CD4-positive, alpha-beta T cell (primary cell): ENCODE measurements at places on chromosomes 1 and 21.

DNA sequence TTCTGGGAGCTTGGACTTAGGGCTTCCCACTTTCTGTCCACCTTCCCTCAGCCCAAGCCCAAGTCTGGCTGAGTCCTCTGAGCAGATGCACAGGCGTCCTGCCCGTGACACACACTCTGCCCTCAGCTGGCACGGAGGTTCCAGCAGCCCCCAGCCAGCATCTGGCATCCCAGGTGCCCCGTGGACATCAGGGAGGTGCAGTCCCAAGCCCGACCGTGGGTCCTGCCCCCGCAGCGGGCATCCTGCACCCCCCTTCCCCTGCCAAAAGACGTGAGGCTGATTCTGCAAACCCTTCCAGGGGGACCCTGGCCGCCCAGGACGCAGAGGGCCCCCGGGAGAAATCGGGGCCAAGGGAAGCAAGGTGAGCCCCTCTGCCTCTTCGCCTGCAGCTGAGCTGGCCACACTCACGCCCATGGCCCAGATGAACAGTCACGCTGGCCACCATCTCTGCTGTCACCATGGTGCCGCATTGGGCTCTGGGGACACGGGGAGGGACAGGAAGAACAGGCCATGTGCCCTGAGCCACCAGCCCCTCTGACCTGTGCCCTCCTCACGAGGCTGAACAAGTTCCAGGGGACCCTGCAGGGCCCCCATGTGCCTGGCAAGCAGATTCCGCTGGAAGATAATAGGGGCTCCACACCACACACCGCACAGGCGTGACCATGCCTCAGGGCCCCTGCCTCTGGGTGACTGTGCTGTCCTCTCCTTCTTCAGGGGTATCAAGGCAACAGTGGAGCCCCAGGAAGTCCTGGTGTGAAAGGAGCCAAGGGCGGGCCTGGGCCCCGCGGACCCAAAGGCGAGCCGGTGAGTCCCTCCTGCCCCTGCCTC lies 20.6 kb downstream of the COL6A2 start:
- DNase-seq = no peak

DNA sequence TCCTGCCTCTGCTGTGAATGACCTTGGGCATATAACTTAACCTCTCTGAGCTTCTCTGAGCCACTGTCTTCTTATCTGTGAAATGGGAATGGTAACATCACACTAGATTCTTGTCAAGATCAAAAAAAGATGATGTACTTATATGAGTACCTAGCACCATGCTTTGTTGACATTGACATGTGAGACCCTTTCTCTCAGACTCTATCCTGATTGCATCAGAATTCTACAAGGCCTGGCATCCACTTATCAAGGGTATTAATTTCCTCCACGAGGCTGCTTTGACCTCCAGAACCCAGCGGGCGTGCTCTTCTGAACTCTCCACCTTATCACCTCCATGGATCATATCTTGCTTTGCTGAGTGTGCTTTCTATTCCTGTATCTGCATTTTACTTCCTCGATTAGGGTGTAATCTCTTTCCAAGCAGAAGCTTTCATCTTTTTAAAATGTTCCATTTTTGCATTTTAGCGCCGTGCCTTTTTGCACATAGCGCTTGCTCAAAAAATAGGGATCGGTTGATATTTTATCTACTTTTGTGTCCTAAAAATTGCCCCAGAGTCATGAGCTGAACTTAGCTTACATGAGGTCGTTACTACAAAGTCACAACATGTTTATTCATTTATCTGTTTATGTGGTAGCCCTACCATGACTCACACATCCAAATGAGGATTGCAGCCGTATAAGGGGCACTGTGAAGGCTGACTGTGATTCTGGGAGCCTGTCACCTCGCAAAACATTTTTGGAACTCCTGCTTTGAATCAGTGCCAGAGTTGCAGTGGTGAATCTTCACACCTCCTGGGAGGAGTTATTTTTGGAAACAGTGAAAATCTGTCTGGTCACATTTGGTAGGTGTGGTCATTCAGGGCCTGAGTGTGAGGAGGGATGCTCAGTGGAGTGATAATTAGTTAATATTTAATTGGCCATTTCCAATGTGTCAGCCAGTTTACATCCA lies 63.2 kb downstream of the IER5 start:
- no peak for DNase-seq

GRCh38 chr1:239574112-239574511 lies 187.7 kb downstream of the CHRM3 start:
- no peak for DNase-seq

DNA sequence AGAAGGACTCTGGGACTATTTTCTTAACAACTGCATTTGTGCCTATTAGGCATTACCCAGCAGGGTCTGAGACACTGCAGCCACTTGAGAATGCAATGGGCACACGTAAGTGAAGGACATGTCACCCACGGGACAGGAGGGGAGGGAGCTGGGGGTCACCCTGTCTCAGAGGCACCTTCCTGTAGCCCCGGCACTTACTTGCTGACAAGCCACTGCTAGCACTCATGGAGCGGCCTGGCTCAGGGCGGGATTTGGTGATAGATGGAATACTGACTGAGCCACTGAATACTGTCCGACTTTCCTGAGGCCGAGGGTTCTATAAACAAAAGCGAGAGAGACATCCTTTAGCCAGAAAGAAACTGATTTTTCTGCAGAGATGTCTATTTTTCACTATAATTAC lies 64.7 kb downstream of the COQ8A start:
- DNase-seq = no peak

- no peak for DNase-seq
These were observed 1.9 kb upstream of the ID3 start for GRCh38 chr1:23561076-23561812.

- no peak for DNase-seq
These were observed 245.3 kb downstream of the PLPP3 start for GRCh38 chr1:56334047-56334446.

GRCh38 chr1:88421997-88422396 lies 262.1 kb upstream of the PKN2 start:
- DNase-seq = no peak

DNA sequence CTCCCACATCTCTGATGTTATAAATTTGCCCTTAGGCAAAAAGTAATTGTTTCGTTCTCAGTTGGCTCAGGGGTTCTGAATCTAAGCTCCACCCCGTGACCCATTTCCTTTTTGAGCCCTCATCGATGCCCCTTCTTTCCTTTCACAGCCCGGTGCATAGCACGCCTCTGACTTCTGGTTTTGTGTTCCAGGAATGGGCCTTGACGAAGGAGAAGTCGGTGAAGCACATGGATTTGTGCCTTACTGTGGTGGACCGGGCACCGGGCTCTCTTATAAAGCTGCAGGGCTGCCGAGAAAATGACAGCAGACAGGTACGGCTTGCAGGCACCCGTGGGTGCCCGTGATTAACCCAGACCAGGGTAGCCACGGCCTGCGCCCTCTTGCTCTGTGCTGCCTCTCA lies 151.9 kb downstream of the PGBD5 start:
- no peak for DNase-seq

GRCh38 chr1:94228640-94229375 lies 8.6 kb downstream of the ARHGAP29 start:
- no peak for DNase-seq

DNA sequence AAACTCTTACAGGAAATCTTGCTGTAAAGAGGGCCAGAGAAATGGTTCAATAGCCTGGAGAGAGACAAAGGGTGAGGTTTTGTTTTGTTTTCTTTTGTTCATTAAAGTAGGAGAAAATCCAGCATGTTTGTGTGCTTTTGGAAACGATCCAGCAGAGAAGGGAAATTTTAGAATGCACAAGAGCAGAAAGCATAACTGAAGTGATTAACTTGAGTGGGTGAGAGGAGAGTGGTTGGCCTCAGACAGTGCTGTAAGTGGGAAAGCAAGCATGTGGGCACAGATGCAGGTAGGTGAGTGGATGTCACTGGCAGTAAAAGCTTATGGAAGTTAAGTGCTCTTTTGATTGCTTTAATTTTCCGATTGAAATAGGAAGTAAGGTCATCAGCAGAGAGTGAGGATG lies 50.2 kb downstream of the EEIG2 start:
- DNase-seq = no peak

GRCh38 chr1:194755241-194755994 lies 1569.0 kb upstream of the B3GALT2 start:
- no peak for DNase-seq

GRCh38 chr1:9809100-9809510 lies 14.7 kb downstream of the CLSTN1 start:
- DNase-seq = no peak

DNA sequence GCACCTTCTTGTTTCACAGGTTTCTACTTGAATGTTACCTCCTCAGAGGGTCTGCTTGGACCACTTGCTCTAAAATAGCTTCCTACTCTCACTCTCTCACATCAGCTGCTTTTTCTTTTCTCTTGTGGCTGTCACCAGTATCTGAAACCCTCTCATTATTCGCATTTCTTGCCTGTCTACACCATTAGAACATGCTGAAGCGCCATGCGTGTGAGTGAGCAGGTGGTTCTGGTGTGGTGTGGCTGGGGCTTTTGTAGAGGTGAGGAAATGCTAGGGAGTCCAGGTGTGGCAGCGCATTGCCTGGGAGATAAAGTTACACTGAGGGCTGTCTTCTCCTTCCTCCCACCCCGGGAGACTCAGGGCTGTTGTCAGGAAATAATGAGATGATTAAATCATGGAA lies 4.1 kb downstream of the ZNF362 start:
- no peak for DNase-seq

DNA sequence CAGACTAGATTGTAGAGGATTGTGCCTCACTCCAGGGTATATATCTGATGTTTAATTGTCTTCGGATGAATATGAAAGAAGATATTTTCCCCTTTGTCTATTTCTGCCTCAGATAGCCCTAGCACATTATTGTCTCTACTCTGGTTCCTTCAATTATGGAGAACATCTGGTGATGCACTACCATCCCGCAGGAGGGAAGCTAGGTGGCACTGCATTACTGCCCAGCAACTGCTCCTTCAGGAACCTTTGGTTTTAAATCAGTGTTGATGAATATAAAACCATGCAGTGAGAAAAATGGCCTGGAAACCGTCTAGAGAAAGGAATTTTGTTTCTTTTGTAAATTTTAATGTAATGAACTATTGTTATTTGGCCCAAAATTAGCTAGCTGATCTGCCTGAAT lies 68.5 kb downstream of the GPR88 start:
- DNase-seq = no peak

- no peak for DNase-seq
These were observed 142.5 kb downstream of the C1orf94 start for GRCh38 chr1:34319218-34319617.

DNA sequence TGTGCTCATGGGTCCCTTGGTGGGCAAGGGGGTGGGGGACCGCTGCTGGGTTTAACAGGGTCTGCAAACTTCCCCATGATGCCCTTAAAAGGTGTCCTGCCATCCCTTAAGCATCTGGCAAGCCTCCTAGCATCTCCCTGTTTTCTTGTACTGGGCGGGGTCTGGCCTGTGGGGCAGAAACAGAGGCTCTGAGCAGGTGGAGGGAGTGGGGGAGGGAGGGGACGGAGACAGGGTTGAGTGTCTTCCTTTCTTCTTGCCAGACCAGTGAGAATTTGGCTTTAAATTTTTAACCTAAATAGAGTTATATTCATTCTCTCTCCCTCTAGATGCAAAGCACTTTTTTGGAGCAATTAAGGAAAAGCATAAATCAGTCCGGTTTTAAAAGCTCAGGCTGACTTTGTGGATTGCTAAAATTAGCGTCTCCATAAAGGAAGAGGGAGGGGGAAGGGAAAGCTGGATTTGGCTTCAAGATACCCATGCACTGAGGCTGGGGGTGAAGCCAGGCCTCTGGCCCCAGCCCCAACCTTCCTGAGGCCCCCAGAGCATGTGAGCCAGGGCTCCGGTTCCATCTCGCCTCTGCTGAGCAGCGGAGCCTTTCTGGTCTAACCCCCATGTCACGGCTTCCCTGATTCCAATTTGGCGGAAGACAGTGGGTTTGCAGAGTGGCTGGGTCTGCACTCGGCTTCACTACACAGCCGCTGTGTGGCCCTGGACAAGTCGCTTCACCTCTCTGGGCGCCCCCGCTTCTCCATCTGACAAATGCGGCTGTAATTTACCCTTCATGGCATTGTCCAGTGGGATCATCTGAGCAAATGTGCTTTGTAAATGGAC lies 25.3 kb downstream of the IGSF21 start:
- DNase-seq = no peak

- DNase-seq = no peak
These were observed 25.3 kb upstream of the PROX1 start for GRCh38 chr1:213962508-213962907.

DNA sequence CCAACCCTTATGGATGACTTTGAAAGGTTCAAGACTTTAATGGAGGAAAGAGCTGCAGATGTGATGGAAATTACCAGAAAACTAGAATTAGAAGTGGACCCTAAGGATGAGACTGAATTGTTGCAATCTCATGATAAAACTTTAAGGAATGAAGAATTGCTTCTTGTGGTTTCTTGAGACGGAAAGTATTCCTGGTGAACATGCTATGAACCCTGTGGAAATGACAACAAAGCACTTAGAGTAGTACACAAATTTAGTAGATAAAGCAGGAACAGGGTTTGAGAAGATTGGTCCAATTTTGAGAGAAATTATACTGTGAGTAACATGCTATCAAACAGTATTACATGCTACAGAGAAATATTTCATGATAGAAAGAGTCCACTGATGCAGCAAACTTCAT lies 215.4 kb downstream of the OMA1 start:
- DNase-seq = no peak

GRCh38 chr1:173827611-173828010 lies 2.9 kb upstream of the CENPL start:
- DNase-seq = no peak

DNA sequence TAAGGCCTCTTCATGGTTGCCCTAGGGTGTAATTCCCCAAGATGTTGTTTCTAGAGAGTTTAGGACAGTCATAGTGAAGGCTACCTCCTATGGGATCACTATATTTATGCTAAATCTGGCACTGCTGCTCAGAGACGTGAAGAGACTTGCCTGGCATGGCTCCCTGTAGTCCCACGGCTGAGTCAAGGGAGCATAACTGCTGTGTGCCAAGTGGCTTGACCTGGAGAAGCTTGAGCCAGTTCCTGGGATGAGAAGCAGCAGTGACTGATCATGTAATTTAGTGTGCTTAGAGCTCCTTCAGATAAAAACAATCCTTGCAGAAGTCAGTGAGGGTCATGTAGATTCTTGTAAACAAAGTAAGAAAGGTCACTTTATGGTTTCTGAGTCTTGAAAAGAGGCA lies 68.9 kb upstream of the TSPAN2 start:
- no peak for DNase-seq
